HFFc6 (cell line): ENCODE measurements at places on chromosomes 4 and X. TPM values are rescaled to one million over a fixed set of nuclear protein-coding genes. Genes with fewer than 3 reads are reported as not detected.

HSFX2 gene
- total RNA-seq, result 0.35 to 0.48 TPM in 2 of 3 replicates, not detected in the other

TEX13C gene
- not detected in 3 replicates for total RNA-seq

GAGE12E gene
- total RNA-seq, result not detected in 3 replicates

MAGED4 gene
- total RNA-seq, result 23.9 to 48.1 TPM (median 38.4 TPM) in 3 replicates

DNA sequence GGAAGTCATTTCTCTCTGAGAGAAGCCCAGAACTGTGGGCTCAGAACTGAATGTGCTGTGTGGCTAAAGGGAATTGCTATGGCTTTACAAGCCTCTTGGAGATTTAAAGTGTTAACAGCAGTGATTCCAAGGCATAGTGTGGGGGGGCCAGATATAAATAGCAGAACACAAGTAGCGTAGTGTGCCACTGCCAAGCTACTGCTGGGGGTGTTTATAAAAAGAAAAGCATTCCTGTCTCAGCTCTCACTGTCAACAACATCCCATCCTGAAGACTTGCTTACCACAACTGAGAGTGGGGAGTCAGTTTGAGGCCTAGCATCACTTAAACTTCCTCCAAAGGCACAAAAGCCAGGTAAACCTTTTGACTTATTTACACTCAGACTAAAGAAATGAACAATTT is at the start of gene ART3:
ART3 (plus strand) TSS at position 242 of the 400 bp plus-strand sequence. CDS start 1,181 bp downstream, outside the sequence.
- H3K27ac ChIP-seq, result no peak within 1 kb of the TSS
- peaks cover 12% of the 10 kb centered on the region for H3K27me3 ChIP-seq
- no peak within 1 kb of the TSS for H3K4me3 ChIP-seq
- no peak for DNase-seq

- H3K4me3 ChIP-seq, result no peak overlapping the region
- H3K36me3 ChIP-seq, result no peaks in the 10 kb centered on the region
- no peak for DNase-seq
- H3K27ac ChIP-seq, result no peak overlapping the region
- no peaks in the 10 kb centered on the region for H3K27me3 ChIP-seq
- H3K4me1 ChIP-seq, result peaks cover 15% of the 10 kb centered on the region
Observed at GRCh38 chr4:173413036-173413435, 14.1 kb upstream of the SCRG1 start.

- peaks cover 6% of the 10 kb centered on the region for H3K36me3 ChIP-seq
- H3K4me1 ChIP-seq, result no peaks in the 10 kb centered on the region; the same call in 1 of the 2 replicates
- H3K27ac ChIP-seq, result no peak overlapping the region
- H3K4me3 ChIP-seq, result no peak overlapping the region
Observed at GRCh38 chrX:40685362-40685918, 38.1 kb upstream of the CXorf38 start.

DNA sequence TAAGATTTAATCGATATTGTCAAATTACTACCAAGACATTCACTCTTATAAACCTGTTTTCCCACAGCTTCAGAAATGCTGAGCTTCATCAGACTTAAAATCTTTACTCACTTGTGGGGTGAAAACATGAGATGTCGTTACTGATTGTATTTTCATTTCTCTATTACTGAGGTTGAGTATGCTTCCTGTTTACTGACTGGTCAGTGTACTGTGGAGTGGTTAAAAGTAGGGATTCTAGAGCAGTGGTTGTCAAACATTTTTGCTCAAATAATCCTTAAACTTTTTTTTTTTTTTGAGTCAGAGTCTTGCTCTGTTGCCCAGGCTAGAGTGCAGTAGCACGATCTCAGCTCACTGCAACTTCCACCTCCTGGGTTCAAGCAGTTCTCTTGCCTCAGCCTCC is 50.3 kb downstream of the NSUN7 start:
- H3K4me1 ChIP-seq, result no peaks in the 10 kb centered on the region
- no peak overlapping the region for H3K27ac ChIP-seq
- DNase-seq, result no peak
- H3K4me3 ChIP-seq, result no peak overlapping the region
- no peaks in the 10 kb centered on the region for H3K36me3 ChIP-seq

- peaks cover 4% of the 10 kb centered on the region; the same call in 1 of the 2 replicates for H3K36me3 ChIP-seq
- H3K4me3 ChIP-seq, result no peak overlapping the region
- H3K27me3 ChIP-seq, result peaks cover 2% of the 10 kb centered on the region
- no peak overlapping the region for H3K27ac ChIP-seq
- no peak for DNase-seq
Observed at GRCh38 chr4:37966044-37966443, 5.8 kb downstream of the PTTG2 start.

DNA sequence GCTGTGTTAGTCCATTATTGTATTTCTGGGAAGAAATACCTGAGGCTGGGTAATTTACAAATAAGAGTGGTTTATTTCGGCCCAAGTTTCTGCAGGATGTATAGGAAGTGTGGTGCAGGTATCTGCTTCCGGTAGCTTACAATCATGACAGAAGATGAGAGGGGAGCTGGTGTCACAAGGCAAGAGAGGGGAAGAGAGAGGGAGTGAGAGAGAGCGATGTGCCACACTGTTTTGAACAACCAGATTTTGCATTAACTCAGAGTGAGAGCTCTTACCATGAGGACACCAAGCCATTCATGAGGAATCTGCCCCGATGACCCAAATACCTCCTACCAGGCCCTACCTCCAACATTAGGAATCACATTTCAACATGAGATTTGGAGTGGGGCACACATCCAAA is 627.6 kb upstream of the FRG1 start:
- no peak overlapping the region for H3K4me3 ChIP-seq
- DNase-seq, result no peak
- H3K27me3 ChIP-seq, result no peaks in the 10 kb centered on the region
- H3K36me3 ChIP-seq, result peaks cover 4% of the 10 kb centered on the region; the same call in 1 of the 2 replicates
- no peaks in the 10 kb centered on the region for H3K4me1 ChIP-seq

- H3K27ac ChIP-seq, result peak overlapping the region; percentile 33; the same call in 1 of the 2 replicates
- no peaks in the 10 kb centered on the region; the same call in 1 of the 2 replicates for H3K27me3 ChIP-seq
- H3K4me1 ChIP-seq, result peaks cover 21% of the 10 kb centered on the region
- H3K4me3 ChIP-seq, result no peak overlapping the region
- DNase-seq, result peak; percentile 48
Observed at GRCh38 chr4:142194905-142195304, 558.5 kb downstream of the IL15 start.

- peak overlapping the region; percentile 97 for H3K4me3 ChIP-seq
- H3K4me1 ChIP-seq, result peaks cover 6% of the 10 kb centered on the region
- H3K27ac ChIP-seq, result peak overlapping the region; percentile 95
- peaks cover 5% of the 10 kb centered on the region for H3K36me3 ChIP-seq
- H3K27me3 ChIP-seq, result 0 out of 2 replicates have a peak, but pooled peaks cover 2% of the 10 kb centered on the region
Observed at GRCh38 chrX:44874420-44875184, 1.6 kb downstream of the KDM6A start.

- H3K4me3 ChIP-seq, result no peak overlapping the region
- no peak overlapping the region for H3K27ac ChIP-seq
- no peak for DNase-seq
Observed at GRCh38 chr4:7918981-7919380, 20.7 kb downstream of the AFAP1 start.

DNA sequence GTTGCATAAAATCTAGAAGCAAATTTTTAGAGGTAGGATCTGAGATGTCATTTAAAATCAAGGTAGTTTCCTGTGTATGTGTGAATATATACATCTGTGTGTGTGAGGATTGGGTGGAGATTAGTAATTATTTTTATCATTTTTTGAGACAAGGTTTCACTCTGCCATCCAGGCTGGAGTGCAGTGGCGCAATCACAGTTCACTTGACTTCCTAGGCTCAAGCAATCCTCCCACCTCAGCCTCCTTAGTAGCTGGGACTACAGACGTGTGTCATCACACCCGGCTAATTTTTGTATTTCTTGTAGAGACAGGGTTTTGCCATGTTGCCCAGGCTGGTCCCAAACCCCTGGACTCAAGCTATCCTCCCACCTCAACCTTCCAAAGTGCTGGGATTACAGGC is 188.3 kb downstream of the RAPGEF2 start:
- peaks cover under 1% of the 10 kb centered on the region; the same call in 1 of the 2 replicates for H3K27me3 ChIP-seq
- peak overlapping the region; percentile 86 for H3K27ac ChIP-seq
- no peak for DNase-seq
